ENCODE measurements at places on chromosomes 16 and 17.

DNA sequence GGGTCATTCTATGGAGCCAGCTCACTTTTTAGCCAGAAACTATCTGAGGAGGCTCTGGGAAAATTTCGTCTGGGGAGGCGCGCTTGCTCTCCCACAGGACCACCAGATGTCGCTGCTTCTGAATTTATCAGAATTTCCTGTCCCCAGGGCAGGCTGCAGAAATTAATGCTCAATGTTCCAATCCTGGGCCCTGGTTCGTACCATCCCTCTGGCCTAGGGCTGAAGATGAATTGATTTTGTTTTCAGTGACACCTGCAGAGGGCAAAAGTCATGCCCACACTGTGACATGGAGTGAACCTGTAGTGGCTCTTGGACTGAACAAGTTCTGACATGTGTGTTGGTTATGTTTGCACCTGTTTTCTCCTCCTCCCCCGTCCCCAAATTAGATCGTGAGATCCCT is 482.6 kb downstream of the NPIPA7 start:
- peak; percentile 84 for DNase-seq

- no peak for DNase-seq
These were observed 2.0 kb downstream of the ADGRG1 start for GRCh38 chr16:57630407-57630797.

DNA sequence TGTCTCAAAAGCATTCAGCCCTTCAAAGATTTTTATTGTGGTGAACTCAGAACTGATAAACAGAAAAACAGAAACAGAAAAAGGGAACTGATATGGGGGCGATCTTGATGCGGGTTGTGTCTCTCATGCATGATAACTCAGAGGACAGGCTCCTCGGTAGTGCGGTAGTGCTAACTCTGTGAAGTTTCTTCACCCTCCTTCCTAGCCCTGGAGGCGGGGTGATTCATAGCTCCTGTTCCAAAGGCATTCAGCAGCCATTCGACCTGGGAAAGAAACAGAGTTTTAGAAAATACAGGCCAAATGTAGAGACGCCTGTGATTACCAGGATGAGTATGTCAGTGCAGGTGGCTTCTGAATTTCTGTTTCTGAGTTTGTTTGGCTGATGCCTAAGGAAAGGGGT is 5.5 kb upstream of the MAF start:
- DNase-seq, result no peak

DNA sequence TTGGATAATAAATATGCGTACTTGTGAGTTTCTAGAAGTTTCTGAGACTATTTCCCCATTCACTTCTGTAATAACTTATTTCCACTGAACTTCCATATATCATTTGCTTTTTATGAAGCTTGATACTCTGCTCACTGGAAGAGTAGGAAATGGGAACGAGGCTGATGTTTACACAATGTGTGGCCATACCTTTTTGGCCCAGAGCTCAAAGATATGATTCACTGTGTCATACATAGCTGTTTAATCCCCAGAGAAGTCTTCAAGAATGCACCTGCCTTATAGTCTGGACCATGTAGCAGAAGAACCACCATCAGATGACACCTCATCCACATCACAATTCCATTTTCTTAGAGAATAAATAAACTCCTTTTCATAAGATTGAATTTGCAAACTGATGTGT is 40.3 kb upstream of the TEKT3 start:
- DNase-seq, result no peak

- DNase-seq, result peak; percentile 53
These were observed 12.6 kb upstream of the RPL38 start for GRCh38 chr17:74190807-74191406.

GRCh38 chr17:74307984-74308773 is 17.8 kb upstream of the KIF19 start:
- DNase-seq, result no peak

- DNase-seq, result peak; percentile 73
These were observed 11.5 kb downstream of the EPOP start for GRCh38 chr17:38663125-38663751.

DNA sequence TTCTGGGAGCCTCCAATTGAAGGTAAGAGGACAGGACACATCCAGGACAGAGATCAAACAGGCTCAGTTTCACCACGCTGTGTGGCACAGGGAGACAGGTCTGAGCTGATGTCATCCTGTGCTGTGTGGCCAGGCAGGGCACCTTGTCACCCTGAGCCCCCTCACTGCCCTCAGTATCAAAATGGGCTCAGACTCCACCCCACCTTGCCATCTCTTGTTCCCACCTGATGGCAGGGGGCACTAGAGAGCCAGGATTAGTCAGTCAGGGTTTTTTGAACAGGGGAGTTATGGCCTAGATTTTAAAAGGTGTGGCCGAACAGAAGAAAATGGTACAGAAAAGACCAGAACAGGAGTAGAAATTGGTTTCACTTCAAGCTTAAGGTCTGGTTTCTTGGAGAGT is 2.6 kb downstream of the KAT2A start:
- DNase-seq, result peak; percentile 37

DNA sequence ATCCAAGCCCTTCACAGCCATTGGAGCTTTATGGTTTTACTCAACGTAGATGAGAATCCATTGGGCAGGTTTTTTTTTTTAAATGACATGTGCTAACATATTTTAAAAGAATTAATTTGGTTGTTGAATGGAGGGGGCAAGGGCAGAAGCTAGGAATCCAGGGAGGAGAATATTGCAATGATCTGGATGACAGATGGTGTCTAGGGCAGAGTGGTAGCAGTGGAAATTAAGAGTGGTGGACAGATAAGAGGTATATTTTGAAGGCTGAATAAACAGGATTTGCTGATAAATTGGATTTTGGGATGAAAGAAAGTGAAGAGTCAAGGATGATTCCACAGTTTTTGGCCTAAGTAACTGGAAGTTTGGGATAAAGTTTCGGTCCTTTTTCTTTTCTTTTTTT is 54.8 kb upstream of the DHX40 start:
- DNase-seq, result no peak

- no peak for DNase-seq
These were observed 41.6 kb downstream of the KIAA0513 start for GRCh38 chr16:85069171-85069570.

GRCh38 chr17:41456204-41456603 is 11.0 kb downstream of the KRT32 start:
- no peak for DNase-seq

DNA sequence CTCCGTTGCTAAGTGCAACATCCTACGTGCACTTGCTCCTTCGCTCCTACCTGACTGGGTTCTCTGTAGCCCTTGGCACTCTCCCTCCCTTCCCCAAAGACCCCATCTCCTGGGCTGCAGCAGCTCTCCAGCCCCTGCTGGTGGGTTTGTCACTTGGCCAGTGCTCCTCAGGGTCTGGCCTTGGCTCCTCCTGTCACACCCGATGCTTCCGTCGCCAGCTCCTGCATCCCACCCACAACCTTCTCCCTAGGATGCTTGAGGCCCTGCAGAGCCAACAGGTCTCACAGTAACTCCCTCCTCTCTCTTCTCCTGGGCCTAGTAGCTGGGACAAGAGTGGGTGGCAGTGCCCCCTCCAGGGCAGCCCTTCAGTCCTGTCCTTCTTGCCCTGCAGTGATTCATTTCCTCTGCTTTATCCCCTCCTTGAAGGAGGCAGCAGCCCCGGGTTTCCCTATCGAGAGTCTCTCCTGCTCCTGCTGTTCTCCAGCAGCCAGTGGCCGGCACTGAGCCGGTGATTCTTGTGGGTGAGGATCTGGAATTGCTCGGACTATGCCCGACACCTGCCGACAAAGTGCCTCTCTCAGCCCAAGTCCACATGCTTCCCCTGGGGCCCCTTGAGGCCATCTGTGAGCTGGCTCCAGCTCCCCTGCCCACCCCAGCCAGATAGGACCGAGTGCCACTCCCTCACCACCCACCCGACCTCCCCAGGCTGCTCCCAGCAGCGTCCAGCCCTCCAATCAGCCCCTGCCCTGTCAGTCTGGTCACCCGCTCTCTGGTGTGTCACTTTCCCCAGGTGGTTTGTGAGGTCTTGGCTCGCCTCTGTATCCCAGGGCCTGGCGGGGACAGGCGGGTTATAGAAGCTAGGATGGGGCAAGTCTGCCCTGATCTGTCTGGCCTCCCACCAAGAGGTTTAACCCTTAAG is 3.8 kb downstream of the LITAFD start:
- peak; percentile 30 for DNase-seq

DNA sequence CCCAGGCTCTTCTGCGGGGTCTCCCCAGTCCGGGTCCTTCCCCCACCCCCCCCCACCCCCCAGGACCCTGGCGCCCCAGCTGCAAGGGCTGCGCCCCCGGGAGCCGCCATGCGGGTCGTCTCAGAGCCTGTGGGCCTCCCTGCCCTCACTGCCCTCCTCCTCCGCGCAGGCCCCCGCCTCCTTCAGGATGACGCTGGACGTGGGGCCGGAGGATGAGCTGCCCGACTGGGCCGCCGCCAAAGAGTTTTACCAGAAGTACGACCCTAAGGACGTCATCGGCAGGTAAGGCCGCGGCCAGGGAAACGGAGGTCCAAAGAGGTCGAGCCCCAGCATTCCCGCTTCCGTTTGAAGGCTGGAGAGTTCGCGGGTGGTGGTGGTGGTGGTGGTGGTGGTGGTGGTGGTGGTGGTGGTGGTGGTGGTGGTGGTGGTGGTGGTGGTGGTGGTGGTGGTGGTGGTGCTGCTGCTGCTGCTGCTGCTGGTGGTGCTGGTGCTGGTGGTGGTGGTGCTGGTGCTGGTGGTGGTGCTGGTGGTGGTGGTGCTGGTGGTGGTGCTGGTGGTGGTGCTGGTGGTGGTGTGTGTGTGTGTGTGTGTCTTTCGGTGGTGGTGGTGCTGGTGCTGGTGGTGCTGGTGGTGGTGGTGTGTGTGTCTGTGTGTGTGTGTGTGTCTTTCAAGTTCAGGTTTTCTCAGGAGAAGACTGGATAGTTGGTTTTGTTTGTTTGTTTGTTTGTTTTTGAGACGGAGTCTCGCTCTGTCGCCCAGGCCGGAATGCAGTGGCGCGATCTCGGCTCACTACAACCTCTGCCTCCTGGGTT is 615 bp downstream of the PHKG2 start:
- peak; percentile 56 for DNase-seq

GRCh38 chr17:77429969-77430752 is 289.4 kb downstream of the SEC14L1 start:
- peak; percentile 98 for DNase-seq

- DNase-seq, result no peak
These were observed 2.2 kb downstream of the SERPINF2 start for GRCh38 chr17:1744551-1745512.

DNA sequence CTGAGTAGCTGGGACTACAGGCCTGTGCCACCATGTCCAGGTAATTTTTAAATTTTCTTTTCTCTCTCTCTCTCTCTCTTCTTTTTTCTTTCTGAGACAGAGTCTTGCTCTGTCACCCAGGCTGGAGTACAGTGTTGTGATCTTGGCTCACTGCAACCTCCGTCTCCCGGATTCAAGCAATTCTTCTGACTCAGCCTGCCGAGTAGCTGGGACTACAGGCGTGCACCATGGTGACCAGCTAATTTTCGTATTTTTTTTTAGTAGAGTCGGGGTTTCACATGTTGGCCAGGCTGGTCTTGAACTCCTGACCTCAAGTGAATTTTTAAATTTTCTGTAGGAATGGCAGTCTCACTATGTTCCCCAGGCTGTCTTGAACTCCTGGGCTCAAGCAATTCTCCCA is 11.1 kb upstream of the ZNF652 start:
- no peak for DNase-seq

DNA sequence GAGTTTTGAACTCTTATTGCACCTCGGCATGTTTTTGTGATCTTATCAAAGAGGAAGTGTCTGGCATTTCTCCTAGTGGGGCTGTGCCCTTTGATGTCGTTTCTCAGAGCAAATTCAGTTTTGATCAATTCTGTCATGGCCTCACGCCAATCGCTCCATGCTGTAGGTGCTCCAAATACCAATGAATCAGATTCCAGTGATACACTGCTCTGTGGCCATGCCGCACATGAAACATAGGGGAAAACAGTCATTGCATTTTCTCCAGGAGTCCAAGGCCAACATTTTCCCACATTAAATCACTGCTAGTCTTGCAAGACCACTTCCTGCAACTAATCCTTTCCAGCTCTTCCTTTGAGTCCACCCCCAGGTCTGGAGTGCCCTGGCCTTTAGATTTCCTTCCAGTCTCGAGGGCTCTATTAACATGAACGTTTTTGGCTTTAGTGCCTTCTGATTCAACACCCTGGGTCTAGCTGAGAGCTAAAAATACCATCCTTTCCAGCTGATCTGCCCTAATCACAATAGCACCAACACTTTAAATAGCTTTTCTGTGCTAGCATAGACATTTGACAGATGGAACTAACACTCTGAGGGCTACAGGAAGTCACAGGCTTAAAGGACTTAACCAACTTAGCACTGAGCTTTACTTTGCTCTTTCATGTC is 18.2 kb upstream of the RASL10B start:
- DNase-seq, result peak; percentile 80

GRCh38 chr16:64304951-64305350 is 816.9 kb downstream of the CDH11 start:
- no peak for DNase-seq

- DNase-seq, result no peak
These were observed 632 bp downstream of the SLC9A5 start for GRCh38 chr16:67249178-67250044.

- DNase-seq, result no peak
These were observed 88.3 kb downstream of the TMEM132E start for GRCh38 chr17:34667656-34668055.

- no peak for DNase-seq
These were observed 8.0 kb downstream of the SPATA32 start for GRCh38 chr17:45253879-45254278.

GRCh38 chr16:87701505-87701921 is 64.3 kb downstream of the KLHDC4 start:
- DNase-seq, result no peak

DNA sequence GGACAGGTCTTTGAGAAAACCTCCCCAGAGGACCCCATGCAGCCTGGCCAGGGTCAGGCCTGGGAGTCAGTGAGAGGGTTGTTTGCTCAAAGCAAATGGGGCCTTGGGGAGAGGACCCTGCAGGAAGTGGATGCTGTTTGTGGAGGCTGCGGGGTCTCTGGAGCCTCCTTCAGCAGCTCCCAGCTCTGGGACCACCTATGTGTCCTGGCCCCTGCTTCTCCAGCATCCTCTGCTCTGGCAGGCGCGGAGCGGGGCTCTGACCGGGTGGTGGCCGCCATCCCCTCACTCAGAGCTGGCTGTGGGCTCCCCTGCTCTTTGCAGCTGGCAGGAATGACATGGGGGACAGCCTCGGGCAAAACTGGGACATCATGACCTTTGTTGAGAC is 29.8 kb upstream of the CIBAR2 start:
- no peak for DNase-seq

GRCh38 chr17:19513897-19514488 is 19.7 kb upstream of the SLC47A1 start:
- peak; percentile 88 for DNase-seq

DNA sequence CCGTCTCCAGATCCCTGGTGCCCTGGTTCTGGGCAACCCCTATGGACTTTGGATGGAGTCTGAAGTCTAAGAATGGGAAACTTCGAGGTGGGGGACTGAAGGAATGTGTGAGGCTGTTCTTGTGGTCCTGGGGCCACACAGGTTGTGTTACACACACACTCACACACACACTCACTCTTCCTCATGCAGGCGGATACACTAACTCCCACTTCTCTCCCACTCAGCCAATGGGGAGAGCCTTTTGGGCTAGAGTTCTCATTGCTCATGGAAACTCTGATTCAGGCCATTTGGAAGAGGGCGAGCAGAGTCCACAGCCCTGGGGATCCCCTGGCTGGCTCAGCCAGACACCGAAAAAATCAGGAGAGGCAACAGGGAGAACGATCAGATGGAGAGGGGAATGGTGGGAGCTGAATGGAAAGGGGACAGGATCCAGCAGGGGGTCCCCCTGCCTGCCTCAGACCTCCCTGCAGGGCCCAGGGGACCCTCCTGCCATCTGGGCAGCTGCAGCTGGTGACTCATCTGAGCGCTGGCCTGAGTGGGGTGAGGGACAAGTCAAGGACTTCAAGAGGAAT is 9.1 kb downstream of the IGFBP4 start:
- DNase-seq, result peak; percentile 77
